ENCODE measurements at places on chromosomes 4 and X.

DNA sequence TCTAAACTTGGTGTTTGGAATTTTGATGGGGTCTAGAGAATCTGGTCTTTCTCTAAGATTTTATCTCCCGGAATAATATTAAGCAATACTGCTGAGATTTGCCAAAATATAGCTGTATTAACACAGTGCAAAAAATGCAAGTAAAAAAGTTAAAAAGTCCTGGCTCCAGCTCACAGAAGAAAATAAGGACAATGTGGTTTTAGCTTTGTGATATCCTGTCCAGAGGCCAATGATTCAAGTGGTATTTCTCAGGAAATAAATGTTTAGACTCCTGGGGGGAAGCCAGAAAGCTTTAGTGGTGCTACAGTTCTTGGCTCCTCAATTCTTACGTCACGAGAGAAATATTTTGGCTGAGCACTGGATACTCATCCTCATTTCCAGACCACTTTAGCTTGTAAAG is 40.9 kb upstream of the IL13RA2 start:
- no peak for DNase-seq

DNA sequence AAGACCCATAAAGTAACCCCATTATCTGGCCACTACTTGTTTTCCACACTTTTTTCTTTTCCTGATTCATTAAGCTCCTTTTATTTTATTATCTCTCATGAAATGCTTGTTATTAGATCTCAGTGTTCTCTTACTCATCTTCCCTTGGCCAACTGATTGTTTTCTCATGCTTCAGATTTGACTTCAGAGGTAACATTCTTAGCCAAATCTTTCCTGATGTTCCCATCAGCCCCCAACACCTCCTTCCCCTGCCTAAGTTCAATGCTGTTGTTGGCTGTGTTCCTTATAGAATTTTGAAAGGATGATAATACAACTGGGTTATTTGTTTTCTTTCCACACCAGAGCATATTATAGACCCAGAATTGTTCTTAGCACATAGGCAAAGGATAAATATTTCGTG is 75.6 kb downstream of the BMPR1B start:
- DNase-seq: no peak

- DNase-seq: no peak
These were observed 201.4 kb downstream of the AASDH start for GRCh38 chr4:56185901-56186300.

DNA sequence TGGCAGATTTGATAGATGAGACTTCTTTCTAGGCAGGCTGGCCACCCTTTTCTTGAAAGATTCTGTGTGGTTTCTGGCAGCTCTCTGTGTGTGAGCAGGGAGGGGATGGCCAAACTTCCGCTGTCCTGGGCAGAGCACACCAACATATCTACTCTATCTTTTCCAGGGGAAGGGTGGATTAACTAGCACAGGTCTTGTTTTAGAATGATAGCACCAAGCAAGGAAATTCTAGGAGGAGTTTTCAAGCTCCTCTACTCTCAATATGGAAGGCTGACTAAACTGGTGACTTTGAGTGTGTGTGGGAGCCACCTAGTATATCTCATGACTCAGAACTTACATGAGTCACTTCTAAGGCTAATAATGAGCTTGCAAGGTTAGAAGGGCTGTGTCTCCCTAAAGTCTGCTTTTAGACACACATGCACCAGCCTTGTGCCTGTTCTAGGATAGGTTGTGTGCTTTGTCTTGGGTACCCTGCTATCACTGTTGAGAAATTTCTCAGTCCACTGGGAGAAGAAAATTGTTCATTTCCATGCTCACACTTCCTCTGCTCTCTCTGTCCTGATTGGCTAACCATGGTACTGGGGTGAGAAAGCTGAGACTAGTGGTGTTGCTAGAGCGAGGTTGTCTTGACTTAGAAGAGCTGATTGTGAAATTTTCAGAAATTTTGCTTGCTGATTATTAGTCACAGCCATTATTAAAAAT is 72.9 kb downstream of the YIPF6 start:
- DNase-seq: no peak

DNA sequence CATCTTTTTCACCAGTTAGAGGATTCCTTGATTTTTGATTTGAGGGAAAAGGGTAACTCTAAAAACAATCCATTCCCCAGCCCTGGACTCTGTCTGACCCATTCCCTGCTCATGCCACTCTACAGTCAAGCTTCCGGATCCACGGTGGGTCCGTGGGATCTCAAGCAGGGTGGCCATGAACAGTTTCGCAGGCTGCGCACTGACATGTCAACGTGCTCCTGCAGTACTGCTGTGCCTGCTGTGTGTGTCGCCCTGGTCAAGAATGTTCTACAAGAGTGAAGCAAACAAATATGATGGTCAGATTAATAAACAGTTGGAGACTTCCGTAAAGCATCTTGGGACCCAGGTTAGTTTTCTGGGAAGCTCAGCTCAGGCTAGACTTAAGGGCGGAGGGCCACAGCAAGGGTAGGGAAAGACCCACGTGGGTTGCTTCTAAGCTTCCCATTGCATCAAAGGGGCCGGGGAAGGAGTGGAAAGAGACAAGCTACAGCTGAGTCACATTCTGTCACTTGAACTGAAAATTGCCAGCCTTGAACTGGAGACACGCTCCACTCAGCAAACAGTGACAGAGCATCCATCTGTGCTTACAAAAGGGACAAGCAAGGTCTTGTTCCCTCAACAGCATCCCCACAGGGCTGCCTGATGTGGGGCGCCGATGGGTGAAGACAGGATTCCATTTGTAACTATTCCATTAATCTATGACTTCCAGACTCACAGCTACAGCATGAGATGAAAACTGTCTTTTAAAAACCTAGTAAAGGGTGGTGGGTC is 81.8 kb downstream of the MTMR1 start:
- DNase-seq: no peak

DNA sequence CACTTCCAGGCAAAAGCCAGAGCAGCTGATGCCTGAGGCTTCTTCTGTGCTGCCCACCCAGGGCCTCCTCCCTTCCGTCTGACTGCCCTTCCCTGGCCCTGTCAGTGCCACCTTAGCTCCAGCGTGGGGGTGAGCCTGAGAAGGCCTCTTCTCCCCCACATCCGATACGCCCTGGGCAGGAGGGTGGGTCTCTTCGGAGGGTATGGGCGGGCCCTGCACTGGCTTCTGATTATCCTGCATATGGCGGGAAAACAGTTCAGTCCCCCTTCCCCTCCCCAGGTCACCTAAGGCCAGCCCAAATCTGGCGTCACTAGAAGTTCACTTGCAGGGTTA is 256.7 kb downstream of the FBXW7 start:
- no peak for DNase-seq

- DNase-seq: no peak
These were observed 54.5 kb upstream of the HPSE start for GRCh38 chr4:83389037-83389720.

DNA sequence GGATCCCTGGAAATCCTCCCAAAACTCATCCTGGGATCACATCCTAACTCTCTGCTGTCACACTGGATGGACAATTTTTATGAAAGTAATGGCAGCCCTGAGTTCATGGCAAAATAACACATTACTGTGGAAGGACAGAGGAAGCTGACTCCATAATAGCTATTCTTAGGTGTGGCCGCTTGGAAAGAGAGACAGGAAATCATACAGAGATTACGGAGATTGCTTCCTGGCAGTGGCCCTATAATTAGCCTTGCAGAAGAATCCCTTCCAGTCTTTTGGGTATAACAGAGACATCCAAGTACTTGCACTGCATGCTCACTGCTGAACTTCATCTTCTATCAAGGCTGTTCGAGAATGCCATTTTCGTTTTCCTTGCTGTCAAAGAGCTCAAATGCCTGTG is 133.1 kb upstream of the VCX start:
- no peak for DNase-seq

- DNase-seq: no peak
These were observed 475.5 kb upstream of the FGF16 start for GRCh38 chrX:76971393-76972376.

DNA sequence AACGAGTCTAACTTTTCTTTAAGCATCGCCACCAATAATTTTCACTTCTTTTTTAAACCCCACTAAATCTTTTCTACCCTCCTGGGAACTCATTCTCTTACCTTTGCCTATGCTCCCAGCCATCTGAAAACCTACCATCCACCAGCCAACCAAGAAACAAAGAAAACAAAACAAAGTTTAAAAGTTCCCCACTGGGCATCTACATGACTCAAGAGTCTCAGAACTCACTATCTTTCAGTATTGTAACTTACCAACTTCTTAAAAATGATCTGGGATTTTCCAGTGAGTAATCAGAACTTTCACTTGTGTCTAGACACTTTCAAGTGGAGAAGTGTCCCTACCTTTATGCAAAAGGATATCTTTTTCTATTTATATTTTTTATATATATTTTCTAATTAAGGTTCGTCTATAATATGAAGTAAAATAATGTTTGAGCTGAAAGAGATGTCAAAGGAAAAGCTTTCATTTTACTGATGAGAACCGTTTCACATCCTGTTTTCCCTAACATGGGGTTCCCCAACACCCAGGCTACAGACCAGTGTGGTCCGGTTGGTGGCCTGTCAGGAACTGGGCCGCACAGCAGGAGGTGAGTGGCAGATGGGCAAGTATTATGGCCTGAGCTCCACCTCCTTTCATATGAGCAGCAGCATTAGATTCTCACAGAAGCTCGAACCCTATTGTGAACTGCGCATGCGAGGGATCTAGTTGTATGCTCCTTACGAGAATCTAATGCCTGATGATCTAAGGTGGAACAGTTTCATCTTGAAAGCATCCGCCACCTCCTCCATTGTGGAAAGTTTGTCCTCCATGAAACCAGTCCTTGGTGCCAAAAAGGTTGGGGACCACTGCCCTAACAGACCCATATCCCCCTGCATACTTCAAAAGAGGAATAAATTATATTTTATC is 9.8 kb upstream of the TIGD2 start:
- no peak for DNase-seq
